ENCODE measurements at places on chromosomes 11 and 22.

DNA sequence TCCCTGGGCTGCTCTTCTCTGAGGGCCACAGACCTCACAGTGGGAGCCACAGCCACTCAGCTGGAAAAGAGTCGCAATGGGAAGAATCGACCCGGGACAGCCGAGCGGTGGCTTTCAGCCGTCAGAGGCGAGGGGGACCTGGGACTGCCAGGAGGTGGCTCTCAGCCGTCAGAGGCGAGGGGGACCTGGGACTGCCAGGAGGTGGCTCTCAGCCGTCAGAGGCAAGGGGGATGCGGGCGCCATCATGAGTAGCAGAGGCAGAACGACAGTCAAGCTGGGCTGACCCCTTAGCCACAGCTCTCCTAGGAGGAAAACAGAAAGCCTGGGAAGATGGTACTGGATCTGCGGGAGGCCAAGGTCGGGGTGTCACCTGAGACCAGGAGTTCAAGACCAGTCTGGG, 14.9 kb upstream of the MUC2 start:
- no peak for DNase-seq

GRCh38 chr11:11502263-11502861, 119.4 kb downstream of the GALNT18 start:
- DNase-seq, result no peak

- DNase-seq, result peak; percentile 81
Observed at GRCh38 chr11:67240576-67241389, 25.5 kb upstream of the GRK2 start.

- DNase-seq, result no peak
Observed at GRCh38 chr11:107123022-107123421, 104.7 kb upstream of the GUCY1A2 start.

GRCh38 chr11:116903090-116903489, 65.7 kb upstream of the APOA1 start:
- DNase-seq, result no peak

DNA sequence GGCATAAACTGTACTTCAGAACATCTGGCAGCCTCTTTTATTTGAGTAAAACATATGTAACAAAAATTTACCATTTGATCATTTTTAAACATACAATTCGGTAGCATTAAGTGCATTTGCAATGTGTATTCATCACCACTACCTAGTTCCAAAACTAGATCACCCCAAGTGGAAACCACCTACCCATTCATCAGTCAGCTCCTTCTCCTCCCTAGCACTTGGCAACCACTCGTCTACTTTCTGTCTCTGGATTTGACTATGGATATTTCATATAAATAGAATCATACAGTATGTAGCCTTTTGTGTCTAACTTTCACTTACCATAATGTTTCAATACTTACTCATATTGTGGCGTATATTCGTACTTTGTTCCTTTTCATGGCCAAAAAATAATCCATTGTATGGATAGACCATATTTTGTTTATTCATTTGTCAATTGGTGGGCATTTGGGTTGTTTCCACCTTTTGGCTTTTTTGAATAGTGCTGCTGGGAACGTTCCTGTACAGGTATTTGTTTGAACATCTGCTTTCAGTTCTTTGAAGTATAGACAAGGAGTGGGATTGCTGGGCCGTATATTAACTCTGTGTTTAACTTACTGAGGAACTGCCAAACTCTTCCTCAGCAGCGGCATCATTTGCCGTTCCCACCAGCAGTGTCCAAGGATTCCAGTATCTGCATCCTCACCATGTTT, 27.2 kb upstream of the ADORA2A start:
- no peak for DNase-seq

GRCh38 chr11:118622376-118623268, 15.2 kb downstream of the PHLDB1 start:
- DNase-seq, result peak; percentile 88

DNA sequence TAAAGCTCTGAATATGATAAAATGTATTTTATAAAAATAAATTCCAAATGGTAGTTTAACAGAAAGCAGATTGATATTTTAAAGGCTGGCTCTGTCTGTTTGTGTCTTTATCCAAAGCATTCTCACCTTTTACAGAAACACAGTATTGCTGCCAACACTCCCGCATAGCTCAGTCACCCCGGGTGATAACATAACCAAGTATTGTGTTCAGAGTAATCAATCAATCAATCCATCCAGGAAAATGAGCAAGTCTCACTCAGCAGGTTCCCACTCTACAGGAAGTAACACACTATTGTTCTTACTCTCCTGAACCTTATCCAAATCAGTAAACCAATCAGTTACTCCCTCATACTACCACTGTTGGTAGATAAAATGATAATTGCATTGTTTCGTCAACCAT, 203.4 kb downstream of the LRRC4C start:
- DNase-seq, result no peak

- no peak for DNase-seq
Observed at GRCh38 chr11:29296680-29297079, 720.1 kb downstream of the KCNA4 start.

- DNase-seq, result no peak
Observed at GRCh38 chr22:39674536-39674935, 104.0 kb downstream of the CACNA1I start.

DNA sequence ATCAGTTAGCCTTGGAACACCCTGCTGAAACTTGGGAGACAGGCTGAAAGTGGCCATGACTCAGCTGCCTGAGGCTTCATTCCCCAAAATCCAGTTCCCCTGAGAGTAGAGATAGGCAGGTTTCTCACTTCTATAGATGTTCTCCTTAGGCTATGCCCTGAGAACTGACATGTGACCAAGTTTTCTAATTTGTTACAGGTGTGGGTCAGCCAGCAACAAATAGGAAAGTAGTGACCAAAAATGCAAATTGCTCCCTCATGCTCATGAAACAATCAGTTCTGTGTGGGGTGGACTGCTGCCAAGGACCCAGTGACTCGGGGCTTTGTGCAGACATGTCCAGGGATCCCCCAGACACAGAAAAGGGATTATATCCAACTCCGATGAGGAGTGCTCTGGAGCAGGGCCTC, 7.3 kb upstream of the CCDC15 start:
- no peak for DNase-seq

DNA sequence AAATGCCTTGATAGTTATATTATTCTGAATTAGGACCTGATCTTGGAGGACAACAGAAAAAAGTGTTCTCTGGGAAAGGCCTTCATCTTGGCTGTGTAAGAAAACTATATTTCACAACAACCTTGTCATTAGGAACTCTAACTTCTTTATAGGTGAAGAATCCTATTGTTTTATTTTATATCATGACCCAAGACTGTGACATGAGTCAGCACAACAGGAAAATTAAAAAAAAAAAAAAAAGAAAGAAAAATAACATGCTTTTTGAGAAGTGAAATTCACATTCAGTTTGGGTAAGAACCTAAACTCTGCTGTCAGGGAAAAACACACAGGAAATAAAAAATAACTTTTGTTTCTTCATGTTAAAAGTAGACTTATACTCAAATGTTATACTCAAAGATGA, 11.7 kb upstream of the FOLR2 start:
- DNase-seq, result no peak

- DNase-seq, result no peak
Observed at GRCh38 chr11:85540181-85540580, 87.0 kb downstream of the DLG2 start.

DNA sequence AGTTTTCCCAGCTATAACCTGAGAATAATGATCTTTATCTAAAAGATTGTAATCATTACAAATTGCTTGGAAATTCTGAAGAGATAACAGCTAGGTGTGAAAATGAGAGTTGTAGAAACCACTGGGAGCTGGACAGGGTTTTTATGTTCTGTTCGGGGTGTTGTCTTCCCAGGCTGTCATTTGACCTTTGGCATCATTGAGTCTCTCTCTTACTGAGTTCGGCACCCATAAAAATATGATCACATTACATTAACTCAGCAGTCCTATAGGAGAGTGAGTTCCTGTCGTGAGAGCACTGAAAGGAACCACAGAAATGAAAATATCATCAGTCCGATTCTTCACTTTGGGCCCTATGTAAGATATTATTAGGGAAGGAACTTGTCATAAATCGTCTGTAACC, 29.3 kb downstream of the KIRREL3 start:
- no peak for DNase-seq

GRCh38 chr11:94283678-94284077, 20.7 kb upstream of the IZUMO1R start:
- DNase-seq, result no peak

DNA sequence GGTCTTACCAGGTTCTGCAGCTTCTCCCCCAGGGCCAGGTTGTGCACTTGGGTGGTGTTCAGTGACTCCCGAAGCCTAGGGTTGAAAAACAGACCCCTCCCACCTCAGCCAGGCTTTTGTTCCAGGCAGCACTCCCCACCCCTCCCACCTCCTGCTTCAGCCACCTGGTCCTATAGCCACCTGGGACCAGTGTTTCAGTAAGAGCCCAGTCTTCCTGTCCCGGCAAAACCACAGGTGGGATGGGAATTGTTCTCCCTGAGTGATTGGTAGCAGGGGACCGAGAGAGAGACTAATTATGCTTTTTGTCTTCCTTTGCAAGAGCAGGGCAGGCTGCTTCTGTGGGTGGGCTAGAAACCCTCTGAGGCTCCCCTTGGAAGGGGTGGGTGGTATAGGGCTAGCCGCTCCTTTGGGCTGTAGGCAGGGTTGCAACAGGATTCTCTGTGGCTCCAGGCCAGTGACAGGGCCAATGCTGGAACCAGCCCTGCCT, 8.5 kb upstream of the NAALADL1 start:
- DNase-seq, result no peak

- DNase-seq, result no peak
Observed at GRCh38 chr22:35170716-35171697, 86.3 kb upstream of the HMGXB4 start.

- no peak for DNase-seq
Observed at GRCh38 chr11:41320653-41321052, 138.8 kb downstream of the LRRC4C start.

- no peak for DNase-seq
Observed at GRCh38 chr11:23283666-23284065, 423.4 kb upstream of the CCDC179 start.

DNA sequence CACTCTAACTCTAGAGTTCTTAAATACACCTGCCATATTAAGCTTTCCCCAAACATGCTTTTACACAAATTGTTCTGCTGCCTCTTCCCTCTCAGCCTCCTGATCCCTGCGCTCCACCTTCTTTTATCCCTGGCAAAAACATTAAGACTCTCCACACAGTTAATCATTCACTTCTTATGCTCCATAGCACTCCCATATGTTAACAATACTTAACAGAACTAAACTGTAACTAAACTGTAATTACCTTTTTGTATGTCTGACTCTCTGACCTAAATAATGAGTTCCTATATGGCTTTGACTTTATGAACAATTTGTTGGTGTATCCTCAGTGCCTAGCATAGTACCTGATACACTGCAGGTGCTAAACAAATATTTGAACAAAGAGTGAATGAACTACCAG, 71.8 kb downstream of the BTBD10 start:
- DNase-seq, result no peak

DNA sequence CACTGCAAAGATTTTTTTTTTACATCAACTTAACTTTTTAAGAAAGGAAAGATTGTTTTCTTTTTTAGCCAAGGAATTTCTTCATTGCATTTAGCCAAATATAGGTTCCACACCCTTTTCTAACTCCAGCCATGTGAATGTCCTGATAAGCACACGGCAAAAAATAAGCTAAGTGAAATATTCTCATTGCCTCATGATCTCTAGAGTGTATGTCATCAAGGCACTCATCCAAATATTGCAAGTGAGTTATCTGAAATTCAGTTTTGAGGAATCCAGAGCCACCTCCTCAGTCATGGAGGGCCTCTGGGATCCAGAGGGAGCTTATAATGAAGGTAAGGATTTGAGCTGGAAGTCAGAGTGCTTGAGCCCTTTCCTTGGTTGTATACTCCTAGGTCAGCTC, 80.0 kb downstream of the BLID start:
- DNase-seq, result no peak

DNA sequence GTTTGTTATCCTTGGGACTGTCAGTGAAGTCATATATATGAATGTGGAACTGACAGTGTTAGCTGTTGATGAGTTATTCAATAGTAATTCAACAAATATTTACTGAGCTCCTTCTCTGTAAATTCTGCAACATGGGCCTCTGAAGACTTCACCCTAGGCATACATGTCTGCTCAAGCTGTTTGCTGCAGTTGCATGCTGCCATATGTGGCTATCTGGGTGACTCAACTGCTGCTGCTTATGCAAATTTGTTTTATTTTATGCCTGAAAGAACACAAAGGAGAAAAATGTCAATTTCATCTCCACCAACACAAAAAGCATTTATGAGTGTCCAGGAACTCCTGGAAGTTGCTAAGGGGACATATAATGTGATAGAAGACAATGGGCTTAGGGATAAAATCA, 417.6 kb downstream of the AASDHPPT start:
- DNase-seq, result no peak

DNA sequence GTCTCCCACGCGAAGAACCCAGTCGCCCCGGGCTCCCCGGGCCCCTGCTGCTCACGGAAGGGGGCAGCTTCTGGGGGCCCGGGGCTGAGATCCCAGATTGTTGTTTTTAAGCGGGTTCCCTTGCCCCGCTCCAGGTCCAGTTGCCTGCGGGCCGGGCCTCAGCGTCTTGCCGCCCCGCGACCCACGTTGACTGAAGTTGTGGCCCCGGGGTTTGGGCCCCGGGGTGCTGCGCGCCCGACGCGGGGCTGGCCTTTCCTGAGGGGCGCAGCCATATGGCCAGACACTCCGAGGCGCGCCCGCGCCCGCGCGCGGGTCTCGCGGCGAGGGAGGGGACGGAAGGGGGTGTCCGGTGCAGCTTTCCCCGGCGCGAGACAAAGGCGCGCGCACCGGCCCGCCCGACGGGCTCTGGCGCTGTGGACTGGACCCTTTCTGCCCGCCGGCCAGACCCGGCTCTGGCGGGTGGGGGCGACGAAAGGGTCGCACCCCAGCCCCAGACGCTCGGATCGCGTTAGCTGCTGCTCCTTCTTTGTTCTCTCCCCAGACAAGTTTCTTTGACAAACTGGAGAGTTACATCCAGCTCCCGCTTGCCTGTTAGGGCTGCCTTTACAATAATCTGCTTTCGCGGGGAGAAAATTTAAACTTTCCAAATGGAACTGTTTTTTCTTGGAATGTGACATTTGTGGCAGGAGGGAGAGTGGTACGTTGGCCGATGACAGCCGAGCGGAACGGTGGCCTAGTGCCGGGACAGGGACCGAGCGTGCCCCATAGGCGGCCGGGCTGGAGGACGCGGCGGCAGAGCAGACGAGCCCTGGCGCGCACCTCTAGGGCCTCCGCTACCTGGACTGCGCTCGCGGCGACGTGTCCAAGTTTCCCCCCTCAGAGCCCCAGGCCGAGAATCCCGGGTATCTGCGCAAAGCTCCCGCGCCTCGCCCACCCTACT, 716 bp downstream of the AMOTL1 start:
- peak; percentile 61 for DNase-seq

DNA sequence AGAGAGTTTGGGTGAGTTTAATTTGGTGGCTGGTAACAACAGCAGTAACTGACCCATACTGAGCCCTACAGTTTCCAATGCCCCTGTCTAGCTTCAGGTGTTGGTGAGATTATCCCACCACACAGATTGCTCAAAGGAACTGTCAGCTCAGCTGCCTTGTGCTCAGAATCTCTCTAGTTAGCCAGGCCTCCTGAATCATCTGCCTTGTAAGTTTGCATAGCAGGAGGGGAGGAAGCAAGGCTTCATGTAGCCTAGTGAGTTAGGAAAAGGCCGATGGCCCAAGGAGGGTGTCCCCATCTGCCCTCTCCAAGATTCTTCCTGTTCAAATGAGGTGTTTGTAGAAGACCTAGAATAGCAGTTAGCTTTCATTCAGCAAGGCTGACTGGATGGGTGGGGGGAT, 74.3 kb downstream of the MICAL2 start:
- DNase-seq, result no peak

Data from aorta (tissue), 5 donors.